Gastrocnemius medialis (tissue), 4 donors: ENCODE measurements at places on chromosomes 6 and 20.

DNA sequence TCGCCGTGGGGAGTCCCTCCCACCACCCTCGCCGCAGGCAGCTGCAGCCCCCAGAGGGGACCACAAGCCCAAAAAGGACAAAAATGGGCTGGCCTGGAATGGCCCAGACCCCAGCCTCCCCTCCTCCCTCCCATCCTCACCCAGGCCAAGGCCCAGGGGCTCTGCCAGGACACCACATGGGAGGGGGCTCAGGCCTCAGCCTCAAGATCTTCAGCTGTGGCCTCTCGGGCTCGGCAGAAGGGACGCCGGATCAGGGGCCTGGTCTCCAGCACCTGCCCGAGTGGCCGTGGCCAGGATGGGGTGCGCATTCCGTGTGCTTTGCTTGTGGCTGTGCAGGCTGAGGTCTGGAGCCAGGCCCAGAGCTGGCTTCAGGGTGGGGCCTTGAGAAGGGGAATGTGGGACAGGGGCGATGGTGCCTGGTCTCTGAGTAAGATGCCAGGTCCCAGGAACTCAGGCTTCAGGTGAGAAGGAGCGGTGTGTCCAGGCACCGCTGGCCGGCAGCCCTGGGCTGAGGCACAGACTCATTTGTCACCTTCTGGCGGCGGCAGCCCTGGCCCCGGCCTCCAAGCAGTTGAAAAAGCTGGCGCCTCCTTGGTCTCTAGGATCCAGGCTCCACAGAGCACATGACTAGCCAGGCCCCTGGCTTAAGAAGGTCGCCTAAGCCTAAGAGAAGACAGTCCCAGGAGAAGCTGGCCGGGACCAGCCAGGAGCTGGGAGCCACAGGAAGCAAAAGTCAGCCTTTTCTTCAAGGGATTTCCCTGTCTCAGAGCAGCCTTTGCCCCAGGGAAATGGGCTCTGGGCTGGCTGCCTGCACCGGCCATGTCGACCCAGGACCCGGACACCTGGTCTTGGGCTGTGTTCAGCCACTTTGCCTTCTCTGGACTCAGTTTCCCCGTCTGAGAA is 35.2 kb upstream of the MRGBP start:
- no peak for DNase-seq

DNA sequence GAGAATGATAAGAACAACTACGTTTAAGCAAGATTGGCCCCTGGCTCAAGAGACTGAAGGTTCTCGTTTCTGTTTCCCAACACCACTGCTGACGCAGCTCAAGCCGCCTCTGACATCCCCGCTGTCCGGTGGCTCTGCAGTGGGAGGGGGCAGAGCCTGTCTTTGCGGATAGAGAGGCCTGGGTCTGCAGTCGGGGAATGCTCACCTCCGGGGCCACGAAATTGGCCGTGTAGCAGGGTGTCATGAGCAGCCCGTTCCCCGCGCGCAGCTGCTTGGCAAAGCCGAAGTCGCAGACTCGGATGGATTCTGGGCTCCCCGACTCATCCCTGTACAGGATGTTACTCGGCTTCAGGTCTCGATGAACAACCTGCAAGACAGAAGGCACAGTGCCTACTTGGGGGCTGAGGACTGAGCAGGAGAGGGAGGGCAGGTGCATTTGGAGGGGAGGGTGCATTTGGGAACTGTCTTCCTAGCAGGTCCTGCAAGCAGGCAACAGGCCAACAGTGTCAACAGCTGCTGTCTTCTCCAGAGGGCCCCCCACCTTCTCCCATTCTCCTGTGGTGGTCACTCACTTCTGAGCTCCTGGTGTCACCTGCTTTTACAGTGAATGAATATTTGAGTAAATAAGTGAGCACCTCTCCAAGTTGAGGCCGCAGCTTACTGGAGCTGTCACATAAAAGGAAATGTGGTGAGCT is 40.5 kb upstream of the MPC1 start:
- no peak for DNase-seq

- DNase-seq, result no peak
These were observed 48.3 kb upstream of the KIF25 start for GRCh38 chr6:167949121-167949684.

GRCh38 chr6:74597266-74597665 is 608.6 kb downstream of the COL12A1 start:
- no peak for DNase-seq

- no peak for DNase-seq
These were observed 109.1 kb downstream of the UTRN start for GRCh38 chr6:144394210-144394609.

GRCh38 chr6:76708641-76709331 is 636.3 kb upstream of the IMPG1 start:
- no peak for DNase-seq

GRCh38 chr6:157158897-157159296 is 164.4 kb downstream of the TMEM242 start:
- DNase-seq, result no peak

DNA sequence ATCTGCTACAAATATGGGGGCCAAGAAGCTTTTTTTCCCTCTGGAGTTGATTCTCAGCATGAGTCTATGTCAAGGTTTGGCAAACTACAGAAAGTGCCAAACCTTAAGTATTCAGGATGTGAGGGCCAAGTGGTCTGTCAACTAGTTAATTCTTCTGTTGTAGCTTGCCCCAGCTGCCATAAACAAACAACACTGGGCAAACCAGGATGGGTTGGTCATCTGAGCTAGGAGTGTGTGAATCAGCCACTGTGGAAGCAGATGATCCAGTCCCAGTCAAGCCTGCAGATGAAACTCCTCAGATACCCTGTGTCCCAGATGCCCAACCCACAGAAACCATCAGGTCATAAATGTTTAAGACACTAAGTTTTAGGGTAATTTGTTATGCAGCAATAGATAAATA is 103.0 kb upstream of the MOCS1 start:
- no peak for DNase-seq

- no peak for DNase-seq
These were observed 107.1 kb downstream of the THBS2 start for GRCh38 chr6:169146521-169146920.

DNA sequence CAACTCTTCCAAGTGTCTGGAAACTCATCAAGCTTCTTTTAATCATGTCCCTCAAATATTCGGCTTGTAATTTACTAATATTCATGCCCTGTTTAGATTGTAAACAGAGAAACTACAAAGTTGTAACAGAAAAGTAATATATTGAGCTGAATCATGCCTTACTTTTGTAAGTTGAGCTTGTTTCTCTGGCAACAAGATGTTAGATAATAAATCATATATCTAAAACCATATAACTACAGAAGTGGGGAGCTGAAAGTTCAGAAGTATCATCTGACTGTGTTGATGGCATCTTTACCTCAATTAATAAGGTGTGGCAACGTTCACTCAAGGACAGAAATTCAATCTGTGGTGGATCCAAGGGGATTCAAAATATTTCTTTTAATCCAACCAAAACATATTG is 263.9 kb downstream of the PLCB1 start:
- no peak for DNase-seq
